ENCODE measurements at places on chromosomes 7 and 10. TPM values are rescaled to one million over a fixed set of nuclear protein-coding genes. Genes with fewer than 3 reads are reported as not detected.

Gene DPP6
- polyA plus RNA-seq: not detected

Gene MPP7
- polyA plus RNA-seq: 2.3 TPM

Gene CAV1
- polyA plus RNA-seq: 2.3 TPM

Gene GRK5
- polyA plus RNA-seq: 18.1 TPM

Gene POU6F2
- polyA plus RNA-seq: not detected

Gene PAX4
- polyA plus RNA-seq: not detected

Gene CPA2
- not detected for polyA plus RNA-seq

Gene RHOBTB1
- 0.16 TPM for polyA plus RNA-seq

Gene CDC14C
- polyA plus RNA-seq: not detected

Gene LLCFC1
- polyA plus RNA-seq: not detected

Gene C10orf95
- polyA plus RNA-seq: 0.70 TPM

Gene TUBAL3
- polyA plus RNA-seq: not detected

Gene ASZ1
- polyA plus RNA-seq: not detected

Gene UNCX
- not detected for polyA plus RNA-seq

Gene NFE2L3
- polyA plus RNA-seq: 4.9 TPM

Gene AGAP9
- polyA plus RNA-seq: 0.90 TPM

Gene VWC2
- polyA plus RNA-seq: not detected

Gene MKX
- not detected for polyA plus RNA-seq

Gene TMEM130
- not detected for polyA plus RNA-seq

Gene MSMB
- not detected for polyA plus RNA-seq

Gene CCL24
- polyA plus RNA-seq: not detected

Gene ANKRD30A
- not detected for polyA plus RNA-seq

Gene DNAJB9
- polyA plus RNA-seq: 29.5 TPM

Gene KIAA1549
- polyA plus RNA-seq: not detected

Gene FAM170B
- polyA plus RNA-seq: not detected

Gene PON3
- not detected for polyA plus RNA-seq

Gene NPM3
- 2.9 TPM for polyA plus RNA-seq

Gene PGAM2
- not detected for polyA plus RNA-seq

Gene HABP2
- polyA plus RNA-seq: not detected

Gene DEPP1
- not detected for polyA plus RNA-seq

Gene RBP4
- polyA plus RNA-seq: not detected

Gene IKZF1
- 213 TPM for polyA plus RNA-seq

Gene HOXA5
- not detected for polyA plus RNA-seq

Gene HOXA9
- 0.20 TPM for polyA plus RNA-seq

Gene LFNG
- 1.7 TPM for polyA plus RNA-seq

Gene OR2A5
- polyA plus RNA-seq: not detected

Gene SERPINE1
- not detected for polyA plus RNA-seq

Gene INMT
- polyA plus RNA-seq: not detected

Gene RFC2
- 46.6 TPM for polyA plus RNA-seq

Gene CDHR1
- not detected for polyA plus RNA-seq

Measured in IgD-negative memory B cell (primary cell).